RKO (cell line): ENCODE measurements at places on chromosomes 16 and 17.

- DNase-seq = no peak
Observed at GRCh38 chr16:14063618-14064581, 7.2 kb upstream of the MRTFB start.

DNA sequence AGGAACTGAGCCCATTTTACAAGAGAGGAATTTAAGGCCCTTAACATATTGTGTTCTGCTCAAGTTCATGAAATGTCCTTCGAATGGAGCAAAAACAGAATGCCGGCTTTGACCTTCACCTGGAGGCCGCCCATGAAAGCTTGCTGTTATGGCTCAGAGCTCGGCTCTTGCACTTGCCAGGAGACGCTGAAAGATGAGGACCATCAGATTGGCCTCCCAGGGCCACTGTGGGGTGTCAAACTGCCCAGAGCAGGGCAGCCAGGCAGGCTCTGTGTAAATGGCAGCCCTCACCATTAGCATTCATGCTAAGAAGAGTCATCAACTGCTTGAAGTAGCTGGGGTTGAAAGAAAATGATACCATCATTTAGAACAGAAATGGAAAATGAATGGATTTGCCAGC, 39.3 kb downstream of the IL21R start:
- DNase-seq = no peak

DNA sequence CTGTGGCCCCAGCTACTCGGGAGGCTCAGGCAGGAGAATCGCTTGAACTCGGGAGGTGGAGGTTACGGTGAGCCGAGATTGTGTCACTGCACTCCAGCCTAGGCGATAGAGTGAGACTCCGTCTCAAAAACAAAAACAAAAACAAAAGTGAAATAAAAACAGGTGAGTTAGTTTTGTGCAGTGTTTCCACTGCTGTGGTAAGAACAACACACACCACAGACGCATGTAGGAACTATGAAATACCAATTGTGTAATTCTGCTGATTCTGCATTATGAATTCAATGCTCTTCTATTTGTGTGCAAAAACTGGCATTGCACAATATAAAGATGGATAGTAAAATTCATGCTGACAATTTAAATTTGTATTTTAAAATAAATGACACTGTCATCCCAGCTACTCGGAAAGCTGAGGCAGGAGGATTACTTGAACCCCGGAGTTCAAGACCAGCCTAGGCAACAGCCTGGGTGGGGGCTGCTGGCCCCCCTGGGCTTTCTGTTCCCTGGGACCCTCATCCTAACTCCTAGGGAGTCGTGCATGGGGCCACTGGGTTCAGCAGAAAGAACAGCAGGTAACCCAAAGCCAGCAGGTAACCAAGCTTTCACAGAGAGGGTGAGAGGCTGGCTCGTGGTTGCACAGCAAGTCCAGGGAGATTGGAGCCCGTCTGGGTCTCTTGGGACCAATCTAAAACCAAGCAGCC, 10.6 kb upstream of the RHBDF2 start:
- DNase-seq = no peak

DNA sequence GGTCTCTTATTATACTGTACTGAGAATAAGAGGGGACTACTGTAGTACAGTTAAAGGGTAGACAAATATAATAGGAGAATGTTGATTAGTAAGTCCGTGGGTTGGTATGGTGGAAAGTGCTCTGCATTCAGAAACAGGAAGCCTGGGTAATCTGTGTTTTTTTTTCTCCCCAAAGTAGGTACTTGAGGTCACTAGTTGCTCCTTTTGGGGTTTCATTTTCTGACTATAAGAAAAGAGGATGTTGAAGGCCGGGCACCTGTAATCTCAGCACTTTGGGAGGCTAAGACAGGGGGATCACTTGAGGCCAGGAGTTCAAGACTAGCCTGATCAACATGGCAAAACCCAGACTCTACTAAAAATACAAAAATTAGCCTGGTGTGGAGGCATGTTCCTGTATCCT, 42.0 kb upstream of the MMD start:
- DNase-seq = no peak

DNA sequence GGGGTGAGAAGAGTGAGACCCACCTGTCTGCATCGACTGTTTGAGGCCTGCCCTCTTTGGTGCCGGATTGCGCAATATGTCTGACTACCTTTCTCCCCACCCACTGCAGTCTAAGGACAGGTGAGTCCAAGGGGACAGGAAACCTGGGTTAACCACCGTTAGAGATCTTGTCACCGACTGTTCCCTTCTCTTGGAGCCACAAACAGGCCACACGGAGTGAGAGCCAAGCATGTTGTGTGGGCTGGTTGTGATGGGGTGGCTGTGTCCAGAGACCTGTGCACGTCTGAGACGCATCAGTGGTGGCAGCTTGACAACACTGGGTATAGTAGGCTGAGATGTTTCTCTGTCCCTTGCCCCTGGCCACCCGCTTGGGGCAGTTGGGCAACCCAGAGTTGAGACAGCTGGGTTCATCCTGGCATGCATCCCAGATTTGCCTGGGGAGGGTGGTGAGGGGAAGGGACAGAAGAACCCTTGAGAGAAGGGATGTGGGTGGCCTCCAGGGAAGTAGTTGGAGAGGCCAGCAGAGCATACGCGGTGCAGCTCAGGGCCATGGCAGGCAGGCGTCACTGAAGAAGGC, 21.4 kb downstream of the MPRIP start:
- no peak for DNase-seq
